Activated T-cell treated with anti-CD3 and anti-CD28 coated beads for 48 hours (primary cell): ENCODE measurements at places on chromosomes 7 and 10.

GRCh38 chr10:19616966-19617365, 199.3 kb upstream of the PLXDC2 start:
- DNase-seq: no peak

DNA sequence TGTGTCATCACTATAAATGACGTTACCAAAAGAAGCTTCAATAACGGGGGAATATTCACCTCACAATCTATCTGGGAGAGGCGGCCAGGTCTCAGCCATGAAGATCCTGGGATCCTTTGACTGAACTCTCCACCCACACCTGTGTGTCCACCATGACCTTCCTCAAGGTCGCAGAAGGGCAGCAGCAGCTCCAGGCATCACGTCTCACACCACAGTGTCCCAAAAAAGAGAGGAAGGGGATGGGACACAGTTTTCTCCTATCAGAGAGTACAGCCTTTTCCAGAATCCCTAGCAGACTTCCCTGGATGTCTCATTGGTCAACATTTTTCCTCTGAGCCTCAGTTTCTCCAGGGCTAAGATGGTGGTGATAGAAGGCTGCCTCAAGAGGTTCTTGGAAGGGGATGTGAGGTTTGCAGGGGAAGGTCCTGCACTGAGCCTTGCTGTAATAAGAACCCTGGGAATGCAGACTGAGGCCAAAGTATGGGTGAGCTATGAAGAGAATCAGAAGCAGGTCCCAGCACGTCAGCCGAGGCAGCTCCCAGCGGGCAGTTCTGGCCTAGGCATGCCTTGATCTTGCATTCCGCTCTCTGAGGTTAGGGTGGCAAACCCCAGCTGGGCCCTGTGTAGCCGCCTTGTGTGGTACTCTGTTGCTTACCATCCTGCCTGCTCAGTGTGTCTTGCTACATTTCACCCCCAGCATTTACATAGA, 63.8 kb downstream of the COL26A1 start:
- DNase-seq: no peak

DNA sequence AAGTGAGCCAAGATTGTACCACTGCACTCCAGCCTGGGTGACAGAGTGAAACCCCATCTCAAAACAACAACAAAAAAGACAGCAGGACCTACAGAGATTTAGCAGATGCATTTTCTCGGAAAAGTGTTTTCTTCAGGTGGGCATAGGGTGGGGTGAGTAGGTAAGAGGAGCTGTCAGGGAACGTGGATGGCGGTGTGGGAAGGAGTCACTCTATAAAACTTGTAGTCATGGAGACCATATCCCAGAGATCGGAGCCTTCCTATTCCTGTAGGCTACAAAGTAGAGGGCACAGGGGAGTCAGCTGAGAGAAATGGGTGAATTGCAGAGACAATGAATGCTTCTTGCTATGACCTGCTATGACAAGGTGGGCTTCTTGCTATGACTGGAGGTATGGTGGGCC, 283.0 kb upstream of the FOXK1 start:
- no peak for DNase-seq

DNA sequence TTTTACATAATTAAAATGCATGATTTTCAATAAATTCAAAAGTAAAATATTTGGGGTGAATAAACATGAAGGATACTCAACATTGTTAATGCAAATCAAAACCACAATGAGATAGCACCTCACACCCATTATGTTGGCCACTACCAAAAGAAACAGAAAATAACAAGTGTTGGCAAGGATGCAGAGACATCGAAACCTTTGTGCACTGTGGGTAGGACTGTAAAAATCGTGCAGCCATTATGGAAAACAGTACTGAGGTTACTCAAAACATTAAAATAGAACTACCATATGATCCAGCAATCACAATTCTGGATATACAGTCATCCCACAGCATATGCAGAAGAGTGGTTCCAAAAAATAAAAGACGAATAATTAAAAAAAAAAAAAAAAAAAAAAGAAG, 13.1 kb downstream of the EZH2 start:
- DNase-seq: no peak
